NCI-H524 treated with DMSO at 0.1 percent for 48 hours (cell line): ENCODE measurements at places on chromosomes 5 and 9.
A peak's percentile ranks its signal among the peaks of the same experiment; 100 is the strongest.

- DNase-seq, result no peak
Measured at GRCh38 chr5:58156973-58157701, 302.7 kb downstream of the PLK2 start.

GRCh38 chr5:141603923-141604717 lies 14.7 kb downstream of the DIAPH1 start:
- DNase-seq, result no peak

- no peak for DNase-seq
Measured at GRCh38 chr5:141785135-141785534, 93.1 kb downstream of the PCDH1 start.

GRCh38 chr5:155508673-155509072 lies 495.1 kb downstream of the KIF4B start:
- DNase-seq, result no peak

GRCh38 chr5:132556153-132556762 lies 519 bp upstream of the RAD50 start:
- no peak for DNase-seq

DNA sequence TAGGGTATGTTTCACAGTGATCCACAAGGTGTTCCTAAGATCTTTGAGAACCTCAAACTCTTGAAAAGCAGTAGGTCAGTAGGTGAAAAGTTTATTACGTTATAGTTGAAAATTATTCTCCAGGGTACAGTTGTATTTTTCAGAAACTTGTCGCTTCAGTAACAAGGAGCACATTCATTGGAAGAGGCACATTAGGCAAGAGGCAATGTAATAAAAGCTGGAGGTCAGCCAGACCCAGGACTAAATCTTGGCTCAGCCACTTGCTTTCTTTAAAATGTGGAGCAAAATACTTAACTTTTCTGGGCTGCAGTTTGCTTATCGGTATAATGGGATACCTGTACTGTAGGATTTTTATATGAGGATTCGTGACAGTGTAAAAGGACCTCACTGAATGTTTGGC lies 45.6 kb downstream of the TLE4 start:
- DNase-seq, result no peak

DNA sequence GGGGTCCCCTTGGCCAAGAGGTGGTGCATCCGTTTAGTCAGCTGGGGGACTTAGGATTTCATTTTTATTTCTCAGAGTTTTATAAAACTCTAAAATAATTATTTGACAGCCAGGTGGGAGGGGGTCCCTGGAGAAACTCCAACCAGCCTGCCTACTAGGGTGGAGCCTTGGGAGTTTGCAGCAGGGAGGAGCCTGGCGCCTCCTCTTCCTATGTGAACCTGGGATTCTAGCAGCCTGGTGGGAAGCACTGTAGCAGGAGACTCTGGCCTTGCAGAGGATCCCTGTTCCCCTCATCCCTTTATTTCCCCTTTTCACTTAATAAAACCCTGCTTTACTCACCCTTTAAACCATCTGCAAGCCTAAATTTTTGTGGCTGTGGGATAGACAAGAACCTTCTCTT lies 50.8 kb downstream of the FXN start:
- no peak for DNase-seq

- DNase-seq, result no peak
Measured at GRCh38 chr9:79705704-79706103, 133.9 kb downstream of the TLE4 start.

- DNase-seq, result no peak
Measured at GRCh38 chr9:133115604-133116345, 5.3 kb downstream of the RALGDS start.

GRCh38 chr9:8857926-8858595 lies 1058.5 kb upstream of the DMAC1 start:
- DNase-seq, result no peak

DNA sequence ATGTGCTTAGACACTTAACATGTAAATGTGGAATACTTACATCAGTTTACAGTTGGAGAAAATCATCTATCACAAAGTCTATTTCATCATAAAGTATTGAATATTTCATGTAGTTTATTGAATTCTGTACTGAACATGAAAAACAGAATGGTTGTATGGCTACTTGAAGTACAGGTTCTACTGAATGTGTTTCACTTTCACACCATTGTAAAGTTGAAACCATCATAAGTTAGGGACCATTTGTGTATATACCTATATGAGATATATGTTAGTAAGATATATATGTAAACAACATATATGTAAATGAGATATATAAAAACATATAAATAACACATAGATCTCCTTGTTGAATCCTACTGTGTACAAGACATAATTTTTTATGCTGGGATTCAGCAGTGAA lies 63.0 kb upstream of the TAF11L2 start:
- DNase-seq, result no peak

- DNase-seq, result no peak
Measured at GRCh38 chr5:2175041-2175440, 292.3 kb upstream of the IRX4 start.

DNA sequence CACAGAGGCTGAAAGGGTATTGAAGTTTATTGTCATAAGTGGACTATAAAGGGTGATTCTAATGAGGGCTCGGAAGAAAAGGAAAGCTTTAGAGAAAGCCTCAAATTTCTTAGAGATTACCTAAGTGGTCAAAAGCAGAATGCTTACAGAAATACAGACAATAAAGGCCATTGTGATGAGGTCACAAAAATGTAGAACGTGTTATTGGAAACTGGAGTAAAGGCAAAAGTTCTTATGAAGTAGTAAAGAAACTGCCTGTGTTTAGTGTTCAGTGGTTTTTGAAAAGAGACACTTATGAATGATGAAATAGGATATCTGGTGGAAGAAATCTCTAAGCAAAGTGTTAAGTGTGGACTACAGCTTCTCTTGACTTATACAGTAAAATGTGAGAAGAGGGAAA lies 726.9 kb downstream of the DNAH5 start:
- no peak for DNase-seq

DNA sequence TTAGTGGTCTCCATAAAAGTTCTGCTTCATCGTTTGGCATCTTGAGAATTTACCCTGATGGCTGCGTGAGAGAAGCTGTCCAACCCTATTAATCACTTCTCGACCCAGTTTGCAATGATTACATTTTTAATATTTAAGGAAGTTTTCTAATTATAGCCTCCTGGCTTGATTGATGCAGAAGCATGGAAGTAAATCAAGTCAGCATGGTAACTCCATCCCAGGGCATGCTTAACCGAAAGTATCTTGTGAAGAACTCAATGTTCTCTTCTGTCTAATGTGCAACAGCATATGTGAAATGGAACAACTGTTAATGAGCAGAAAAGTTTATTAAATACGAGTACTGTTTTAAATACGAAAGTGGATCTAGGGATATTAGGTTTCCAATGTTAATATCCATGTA lies 278.9 kb upstream of the CD180 start:
- no peak for DNase-seq

GRCh38 chr9:113298311-113298710 lies 4.9 kb downstream of the RNF183 start:
- DNase-seq, result no peak

- DNase-seq, result no peak
Measured at GRCh38 chr9:95772320-95773052, 103.0 kb upstream of the ERCC6L2 start.

DNA sequence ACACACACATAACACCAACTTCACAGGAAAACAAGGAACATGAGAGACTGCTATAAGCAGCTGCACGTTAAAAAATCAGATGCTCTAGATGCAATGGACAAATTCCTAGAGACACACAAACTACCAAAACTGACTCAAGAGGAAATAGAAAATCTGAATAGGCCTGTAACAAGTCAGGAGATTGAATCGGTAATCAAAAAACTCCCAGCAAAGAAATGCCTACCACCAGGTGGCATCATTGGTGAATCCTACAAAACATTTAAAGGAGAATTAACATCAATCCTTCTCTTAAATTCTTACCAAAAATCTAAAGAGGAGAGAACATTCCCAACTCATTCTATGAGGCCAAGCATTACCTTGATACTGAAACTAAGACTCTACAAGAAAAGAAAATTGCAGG lies 54.9 kb downstream of the NDST1 start:
- DNase-seq, result no peak

- no peak for DNase-seq
Measured at GRCh38 chr5:160837211-160837610, 14.8 kb downstream of the ATP10B start.

GRCh38 chr5:75616971-75617621 lies 5.8 kb downstream of the ANKDD1B start:
- DNase-seq, result no peak

GRCh38 chr9:5786370-5787127 lies 46.4 kb downstream of the ERMP1 start:
- no peak for DNase-seq

GRCh38 chr5:173237875-173238220 lies 2.8 kb upstream of the NKX2-5 start:
- DNase-seq, result no peak

DNA sequence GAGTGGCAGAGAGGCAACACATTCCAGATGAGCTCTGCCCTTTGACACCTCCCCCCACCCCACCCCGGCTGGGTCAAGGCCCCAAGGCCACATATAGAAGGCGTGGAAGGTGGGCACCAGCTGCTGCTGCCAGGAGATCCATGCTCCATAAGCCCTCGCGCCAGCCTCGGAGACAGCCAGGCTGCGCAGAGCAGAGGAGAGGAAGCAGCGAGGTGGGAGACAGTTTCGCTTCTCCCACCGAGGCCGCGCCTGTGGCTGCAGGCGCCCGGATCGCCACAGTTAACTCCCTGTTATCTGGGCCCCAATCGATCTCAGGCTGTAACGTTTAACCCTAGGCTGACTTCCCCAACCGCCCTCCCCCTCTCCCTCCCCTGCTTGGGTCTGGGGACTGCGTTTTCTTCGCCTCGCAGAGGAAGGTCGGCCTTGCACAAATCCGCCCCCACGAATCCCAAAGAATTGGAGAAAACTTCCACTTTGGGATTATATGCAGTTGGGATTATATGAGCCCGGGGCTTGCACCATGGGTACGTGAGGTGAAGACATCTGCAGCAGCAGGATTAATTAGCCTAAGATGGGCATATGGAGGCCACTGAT lies 1.1 kb upstream of the CXXC5 start:
- DNase-seq, result peak; percentile 19

- no peak for DNase-seq
Measured at GRCh38 chr5:155299386-155300005, 285.9 kb downstream of the KIF4B start.

- DNase-seq, result no peak
Measured at GRCh38 chr9:108972626-108973209, 38.5 kb downstream of the ABITRAM start.

- DNase-seq, result no peak
Measured at GRCh38 chr5:122153230-122153629, 23.9 kb downstream of the ZNF474 start.

GRCh38 chr5:122874179-122874875 lies 28.9 kb downstream of the SNX24 start:
- no peak for DNase-seq

DNA sequence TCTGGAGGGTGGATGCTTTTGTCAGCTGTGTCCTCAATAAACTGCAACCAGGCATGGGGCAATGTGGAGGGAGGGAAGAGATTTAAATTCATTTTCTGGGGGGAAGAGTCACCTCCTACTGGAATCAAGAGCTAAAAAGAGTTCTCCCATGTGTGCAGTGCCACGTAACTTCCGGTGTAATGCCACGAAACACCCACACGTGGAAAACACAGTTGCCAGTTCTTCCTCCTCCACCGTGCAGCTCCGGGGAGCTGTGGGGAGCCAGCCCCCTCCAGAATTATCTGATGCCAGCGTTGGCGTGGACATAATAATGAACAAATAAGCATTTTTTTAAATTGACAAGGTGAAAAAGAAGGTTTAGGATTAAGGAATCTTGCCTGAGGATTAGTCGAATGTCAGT lies 32.1 kb upstream of the MED10 start:
- DNase-seq, result no peak

DNA sequence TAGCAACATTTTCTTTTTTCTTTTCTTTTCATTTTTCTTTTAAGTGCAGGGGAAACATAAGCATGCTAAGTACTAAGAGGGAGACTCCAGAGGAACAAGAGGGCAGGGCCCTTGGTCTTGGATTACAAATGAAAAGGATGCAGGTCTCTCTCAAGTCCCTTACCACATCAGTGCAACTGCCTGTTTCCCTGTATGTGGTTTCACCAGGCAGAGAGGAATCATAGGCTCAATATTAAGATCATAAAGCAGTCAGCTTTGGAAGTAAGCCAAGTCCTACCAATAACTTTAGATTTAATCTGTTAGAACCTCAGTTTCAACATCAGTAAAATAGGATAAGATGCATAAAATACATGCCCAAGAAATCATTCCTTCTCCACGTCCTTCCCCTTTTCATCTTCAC lies 422.7 kb upstream of the PAPPA start:
- DNase-seq, result no peak

DNA sequence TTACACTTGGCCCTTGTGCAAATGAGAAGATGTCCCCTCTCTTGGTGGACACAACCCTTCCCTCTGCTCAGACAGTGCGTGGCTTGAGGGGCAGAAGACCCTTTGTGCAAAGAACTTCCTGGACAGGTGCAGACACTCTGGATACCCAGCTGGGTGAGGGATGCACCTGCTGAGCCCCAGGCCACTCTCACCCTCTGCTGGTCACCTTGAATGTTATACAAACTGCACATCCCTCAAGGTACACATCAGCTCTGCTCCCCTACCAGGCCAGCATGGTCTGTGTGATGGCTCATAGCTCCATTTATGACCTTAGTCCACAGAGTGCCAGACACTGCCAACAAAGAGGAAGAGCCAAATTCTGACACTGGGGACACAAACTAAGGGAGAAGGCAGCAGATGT lies 3.1 kb upstream of the DIRAS2 start:
- no peak for DNase-seq

- peak; percentile 8 for DNase-seq
Measured at GRCh38 chr9:26856413-26857032, 36.1 kb downstream of the CAAP1 start.

- no peak for DNase-seq
Measured at GRCh38 chr5:175216991-175217390, 227.0 kb downstream of the DRD1 start.

DNA sequence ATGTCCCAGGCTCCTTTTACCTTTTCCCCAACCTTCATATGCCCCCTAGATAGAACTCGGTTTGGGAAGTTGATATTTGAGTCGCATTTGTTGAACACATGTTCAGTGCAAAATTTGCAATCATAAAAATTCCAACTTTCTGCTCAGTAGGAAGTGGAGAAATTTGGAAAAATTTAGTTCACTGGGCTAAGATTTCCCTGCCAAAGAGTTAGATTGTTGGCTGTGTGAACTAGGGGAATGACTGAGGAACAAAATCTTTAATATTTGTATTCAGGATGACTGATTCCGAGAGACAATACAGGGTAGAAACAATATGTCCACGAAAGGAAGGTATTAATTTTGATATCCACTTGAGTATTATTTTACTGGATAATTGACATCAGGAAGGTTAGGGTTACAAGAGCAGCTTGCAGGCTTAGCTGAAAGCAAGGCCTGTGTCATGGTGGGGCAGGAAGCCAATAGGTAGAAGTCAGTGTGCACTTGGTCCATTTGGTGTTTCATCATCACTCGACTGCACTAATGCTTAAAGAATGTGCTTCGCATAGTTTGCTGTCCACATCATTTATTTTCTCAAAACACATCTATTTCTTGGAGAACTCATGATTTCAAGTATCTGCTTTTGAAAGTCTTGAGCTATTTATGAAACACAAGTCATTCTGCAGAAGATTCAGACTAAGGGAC lies 59.4 kb upstream of the GNA14 start:
- no peak for DNase-seq

GRCh38 chr5:116518423-116518822 lies 56.2 kb downstream of the SEMA6A start:
- DNase-seq, result no peak

GRCh38 chr5:163894645-163895044 lies 389.2 kb downstream of the MAT2B start:
- no peak for DNase-seq
